Stimulated activated CD8-positive, alpha-beta memory T cell treated with anti-CD3 and anti-CD28 coated beads, Interleukin-4, amount 100 ng/mL, for 1 hour (primary cell): ENCODE measurements at places on chromosomes 7 and 10.

GRCh38 chr7:155922067-155922816, 110.0 kb upstream of the SHH start:
- DNase-seq = no peak

- DNase-seq = no peak
Observed at GRCh38 chr10:131591936-131592335, 280.4 kb upstream of the TCERG1L start.

DNA sequence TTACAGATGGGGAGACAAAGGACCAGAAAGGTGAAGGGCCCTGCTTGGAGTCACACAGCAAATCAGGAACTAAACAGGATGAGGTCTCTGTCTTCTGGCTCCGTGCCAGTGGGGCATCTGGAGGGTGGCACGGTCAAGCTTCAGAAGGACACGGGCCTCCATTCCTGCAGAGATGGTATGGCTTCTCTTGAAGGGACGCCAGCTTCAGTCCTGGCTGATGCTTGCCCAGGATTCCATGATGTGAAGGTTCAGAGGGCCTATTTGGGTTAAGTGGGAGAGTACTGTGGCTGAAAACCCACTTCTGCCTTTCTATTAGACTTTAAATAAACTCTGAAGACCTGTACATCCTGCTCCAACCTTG, 6.1 kb downstream of the RAMP3 start:
- DNase-seq = no peak

DNA sequence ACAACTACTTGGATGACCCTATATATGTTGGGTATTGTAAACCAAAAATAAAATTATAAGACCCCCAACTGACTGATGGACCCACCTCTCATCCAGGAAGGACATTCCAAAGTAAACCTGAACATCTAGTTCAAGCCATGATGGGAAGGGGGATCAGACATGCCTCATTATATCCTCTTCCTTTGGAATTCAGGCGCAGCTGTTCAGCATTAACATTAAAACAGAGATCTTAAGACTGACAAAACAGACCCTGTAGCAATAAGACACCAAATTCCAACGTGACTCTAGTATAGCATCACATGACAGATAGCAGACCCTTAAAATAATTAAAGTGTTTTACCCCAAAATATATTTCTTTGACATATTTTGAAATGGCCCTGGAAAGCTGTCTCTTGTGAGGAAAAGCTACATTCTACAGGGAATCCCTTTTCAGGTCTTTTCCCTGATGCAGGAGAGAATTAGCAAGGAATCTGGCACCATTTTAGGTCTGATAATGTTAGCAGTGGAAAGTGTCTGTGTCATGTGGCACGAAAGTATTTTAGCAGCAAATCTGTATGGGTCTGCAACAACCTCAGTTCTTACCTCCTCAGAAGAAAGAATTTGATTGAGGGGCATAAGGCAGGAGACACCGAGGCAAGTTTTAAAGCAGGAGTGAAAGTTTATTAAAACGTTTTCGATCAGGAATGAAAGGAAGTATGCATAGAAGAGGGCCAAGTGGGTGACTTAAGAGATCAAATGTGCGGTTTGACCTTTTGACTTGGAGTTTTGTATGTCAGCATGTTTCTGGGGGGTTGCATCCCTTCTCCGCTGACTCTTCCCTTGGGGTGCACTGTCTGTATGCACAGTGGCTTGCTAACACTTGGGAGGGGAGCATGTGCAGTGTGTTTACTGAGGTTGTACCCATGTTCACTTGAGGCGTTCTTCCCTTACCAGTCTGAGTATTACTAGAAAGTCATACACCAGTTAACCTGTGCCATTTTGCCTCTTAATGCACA, 236.6 kb upstream of the PPP1R3A start:
- DNase-seq = no peak

- DNase-seq = no peak
Observed at GRCh38 chr7:8963722-8964121, 530.3 kb downstream of the NXPH1 start.

DNA sequence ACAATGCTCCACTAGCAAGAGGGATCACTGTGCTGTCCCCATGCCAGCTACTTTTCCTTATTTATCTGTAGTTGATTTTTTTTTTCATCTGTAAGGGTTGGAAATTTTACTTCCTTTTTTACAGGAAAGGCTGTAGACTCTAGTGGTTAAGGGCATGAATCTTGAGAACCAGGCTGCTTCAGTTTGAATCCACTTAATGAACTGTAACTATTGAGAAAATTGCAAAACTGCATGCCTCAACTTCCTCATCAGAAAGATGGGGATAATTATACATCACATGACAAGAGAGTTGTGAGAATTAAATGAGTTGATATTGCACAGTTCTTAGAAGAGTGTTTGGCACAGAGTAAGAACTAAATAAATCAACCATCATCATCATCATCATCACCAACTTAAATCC, 106.4 kb upstream of the GSDME start:
- no peak for DNase-seq

DNA sequence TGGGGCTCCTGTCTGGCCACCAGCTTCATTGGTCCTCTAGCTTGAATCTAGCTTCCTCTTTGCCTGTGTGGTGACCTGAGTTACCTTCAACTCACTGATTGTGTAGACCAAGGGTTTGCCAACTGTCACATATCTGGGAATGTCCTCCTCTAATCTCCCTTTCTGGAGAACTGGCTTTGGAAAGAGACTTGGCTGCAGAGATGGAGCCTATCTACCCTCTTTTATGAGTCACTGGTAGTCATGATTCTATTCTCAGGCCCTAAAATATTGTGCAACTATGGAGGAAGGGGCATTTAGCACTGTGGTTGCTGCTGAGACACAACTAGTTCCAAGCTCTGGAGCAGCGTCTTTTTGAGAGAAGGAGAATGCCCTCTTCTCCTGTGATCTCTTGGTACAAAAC, 691.3 kb downstream of the KCNMA1 start:
- no peak for DNase-seq

- DNase-seq = no peak
Observed at GRCh38 chr7:159000859-159001435, 143.7 kb downstream of the VIPR2 start.

DNA sequence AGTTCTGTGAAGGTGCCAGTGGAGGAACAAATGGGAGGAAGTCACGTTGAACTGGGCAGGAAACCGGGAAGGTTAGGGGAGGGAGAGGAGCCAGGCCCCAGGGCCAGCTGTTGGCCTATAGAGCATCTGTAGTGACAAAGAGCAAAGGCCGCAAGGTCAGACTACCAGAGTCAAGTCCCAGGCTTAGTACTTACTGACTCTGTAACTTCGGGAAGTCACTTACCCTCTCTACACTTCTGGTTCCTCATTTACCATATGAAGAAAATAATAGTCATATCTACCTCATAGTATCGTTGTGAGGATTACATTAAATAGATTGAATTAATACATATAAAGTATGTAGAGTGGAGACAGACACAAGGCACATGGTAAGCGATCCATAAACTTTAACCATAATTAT, 101.8 kb upstream of the FZD1 start:
- DNase-seq = no peak

GRCh38 chr10:130456616-130457015, 320.4 kb downstream of the GLRX3 start:
- DNase-seq = no peak

DNA sequence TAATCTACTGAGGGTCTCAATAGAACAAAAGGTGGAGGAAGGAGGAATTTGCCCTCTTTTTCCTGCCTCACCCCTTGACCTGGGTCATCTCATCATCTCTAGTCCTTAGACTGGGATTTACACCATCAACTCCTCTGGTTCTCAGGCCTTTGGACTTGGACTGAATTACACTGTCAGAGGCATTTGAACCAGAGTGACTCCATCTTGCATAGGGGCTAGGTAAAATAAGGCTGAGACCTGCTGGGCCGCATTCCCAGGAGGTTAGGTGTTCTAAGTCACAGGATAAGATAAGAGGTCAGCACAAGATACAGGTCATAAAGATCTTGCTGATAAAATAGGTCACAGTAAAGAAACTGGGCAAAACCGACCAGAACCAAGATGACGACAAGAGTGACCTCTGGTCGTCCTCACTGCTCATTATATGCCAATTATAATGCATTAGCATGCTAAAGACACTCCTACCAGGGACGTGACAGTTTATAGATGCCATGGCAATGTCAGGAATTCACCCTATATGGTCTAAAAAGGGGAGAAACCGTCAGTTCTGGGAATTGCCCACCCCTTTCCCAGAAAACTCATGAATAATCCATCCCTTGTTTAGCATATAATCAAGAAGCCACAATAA, 84.0 kb downstream of the C1GALT1 start:
- no peak for DNase-seq

GRCh38 chr10:17652585-17652984, 8.6 kb downstream of the STAM start:
- DNase-seq = no peak

- DNase-seq = no peak
Observed at GRCh38 chr10:117139581-117140524, 1.8 kb upstream of the VAX1 start.

DNA sequence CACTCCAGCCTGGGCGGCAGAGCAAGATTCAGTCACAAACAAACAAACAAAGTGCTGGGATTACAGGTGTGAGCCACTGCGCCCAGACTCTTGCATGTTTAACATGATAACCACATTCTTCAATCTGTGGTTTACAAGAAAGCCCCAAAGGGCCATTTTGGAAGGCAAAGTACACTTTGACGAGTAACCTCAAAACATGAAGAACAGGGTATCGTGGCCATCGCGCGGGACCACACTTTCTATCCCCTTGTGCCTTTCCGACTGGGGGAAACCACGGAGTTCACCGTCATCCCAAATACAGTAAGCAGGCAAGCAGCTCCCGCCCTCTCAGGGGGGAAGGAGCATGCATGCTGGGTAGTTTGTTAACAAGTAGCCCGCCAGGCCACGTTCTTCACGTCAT, 125.2 kb downstream of the RNF216 start:
- no peak for DNase-seq

DNA sequence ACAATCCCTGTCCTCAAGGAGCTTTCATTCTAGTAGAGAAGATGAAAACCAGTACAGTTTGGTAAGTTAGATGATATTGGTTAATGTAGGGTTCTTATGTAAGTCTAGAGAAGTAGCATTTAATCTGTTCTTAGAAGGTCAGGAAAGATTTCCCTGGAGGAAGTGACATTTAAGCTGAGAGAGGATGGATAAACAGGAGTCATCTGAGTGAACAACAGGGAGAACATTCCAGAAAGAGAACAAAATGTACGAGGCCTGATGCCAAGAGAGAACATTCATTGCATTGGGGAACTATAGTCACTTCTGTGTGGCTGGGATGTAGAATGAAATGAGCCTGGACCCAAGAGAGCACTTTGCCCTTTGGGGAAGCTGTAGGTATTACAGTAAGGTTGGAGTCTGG, 88.0 kb downstream of the CFTR start:
- DNase-seq = no peak

GRCh38 chr7:42087616-42088015, 149.4 kb downstream of the GLI3 start:
- no peak for DNase-seq

DNA sequence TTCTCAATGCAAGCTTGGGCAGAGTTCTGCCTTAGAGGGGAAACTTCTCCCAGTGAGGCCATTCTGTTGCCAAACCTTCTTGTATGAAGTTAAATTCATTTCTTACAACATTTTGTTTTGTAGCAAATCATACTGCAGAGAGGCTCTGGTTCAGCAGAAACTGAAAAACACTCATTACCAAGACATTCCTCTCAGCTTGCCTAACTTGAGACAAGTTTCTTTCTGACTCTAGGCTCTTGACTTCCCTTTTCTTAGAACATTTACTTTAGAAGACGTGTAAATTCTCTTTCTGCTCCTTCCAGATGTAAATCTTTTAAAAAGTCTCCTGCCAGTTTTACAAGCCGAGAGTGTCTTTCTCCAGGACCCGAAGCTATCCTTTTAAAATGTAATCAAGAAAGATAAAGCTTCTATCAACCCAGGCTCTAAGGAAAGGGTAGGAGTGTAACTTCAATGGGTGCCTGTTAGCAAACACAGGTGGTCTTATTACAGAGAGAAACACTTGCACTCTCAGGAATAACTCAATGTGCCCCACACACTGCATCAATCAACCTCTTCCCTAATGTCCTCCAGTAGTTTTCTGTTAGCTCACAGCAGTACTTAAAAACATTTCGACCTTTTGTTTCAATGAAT, 80.5 kb upstream of the TAS2R16 start:
- DNase-seq = no peak

DNA sequence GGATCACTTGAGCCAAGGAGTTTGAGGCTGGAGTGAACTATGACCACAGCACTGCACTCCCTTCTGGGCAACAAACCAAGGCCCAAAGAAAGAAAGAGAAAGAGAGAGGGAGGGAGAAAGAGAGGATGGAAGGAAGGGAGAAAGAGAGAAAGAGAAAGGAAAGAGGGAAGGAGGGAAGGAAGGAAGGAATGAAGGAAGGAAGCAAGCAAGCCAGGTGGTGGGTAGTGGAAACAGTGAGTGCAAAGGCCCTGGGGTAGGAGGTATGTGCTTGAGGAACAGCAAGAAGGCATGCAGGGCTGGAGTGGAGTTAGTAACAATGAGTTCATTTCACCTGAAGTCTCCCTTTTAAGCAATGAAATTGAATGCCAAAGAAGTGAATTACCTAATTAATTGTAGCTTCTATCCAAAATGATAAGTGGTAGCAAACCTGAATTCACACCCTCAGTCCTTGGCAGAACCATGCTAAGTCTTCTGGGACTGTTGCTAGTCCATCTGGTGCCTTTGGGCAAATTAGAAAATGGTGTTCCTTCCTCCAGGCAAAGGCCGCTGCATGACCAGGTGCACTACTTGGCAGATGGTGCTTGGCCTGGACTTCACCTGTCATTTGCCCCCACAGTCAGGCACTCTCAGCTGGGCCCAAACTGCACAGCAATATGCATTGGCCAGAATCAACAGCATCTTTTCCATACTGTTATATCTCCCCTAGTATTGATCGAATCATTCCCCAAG, 67.4 kb upstream of the MPP7 start:
- DNase-seq = no peak

- DNase-seq = no peak
Observed at GRCh38 chr7:23276947-23277346, 22.2 kb upstream of the MALSU1 start.

GRCh38 chr7:6628045-6628444, 9.1 kb upstream of the ZNF316 start:
- no peak for DNase-seq

DNA sequence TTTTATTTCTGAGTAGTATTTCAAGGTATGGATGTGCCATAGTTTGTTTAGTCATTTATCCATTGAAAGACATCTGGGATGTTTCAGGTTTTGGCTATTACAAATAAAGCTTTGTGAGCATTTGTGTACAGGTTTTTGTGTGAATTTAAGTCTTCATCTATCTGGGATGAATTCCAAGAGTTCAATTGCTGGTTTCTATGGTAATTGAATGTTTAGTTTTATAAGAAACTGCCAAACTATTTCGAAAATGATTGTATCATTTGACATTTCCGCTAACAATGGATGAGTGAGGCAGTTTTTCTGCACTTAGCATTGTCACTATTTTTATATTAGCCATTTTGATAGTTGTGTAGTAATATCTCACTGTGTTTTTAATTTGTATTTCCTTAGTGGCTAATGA, 99.4 kb downstream of the WDFY4 start:
- no peak for DNase-seq

DNA sequence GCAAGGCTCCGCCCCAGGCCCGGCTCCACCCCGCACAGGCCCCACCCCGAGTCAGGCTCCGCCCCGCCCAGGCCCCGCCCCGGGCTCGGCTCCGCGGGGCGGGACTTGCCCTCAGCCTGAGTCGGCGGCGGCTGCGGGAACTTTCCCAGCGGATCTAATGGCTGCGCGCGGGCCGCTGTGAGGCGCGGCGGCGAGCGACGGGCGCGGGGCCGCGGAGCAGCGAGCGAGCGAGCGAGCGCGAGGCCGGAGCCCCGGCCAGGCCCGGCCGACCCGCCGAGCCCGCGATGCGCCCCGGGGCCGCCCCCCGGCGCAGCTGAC, at the start of gene INPP5A:
INPP5A (plus strand) TSS at position 104 of the 318 bp plus-strand sequence. CDS start 310 bp downstream, outside the sequence.
- DNase-seq = no peak

GRCh38 chr7:30800785-30801252, 29.6 kb downstream of the MINDY4 start:
- no peak for DNase-seq
